AML-193 (cell line): ENCODE measurements at places on chromosomes 11 and 22.

- DNase-seq: no peak
Observed at GRCh38 chr11:567011-567628, 6.3 kb downstream of the RASSF7 start.

- DNase-seq: no peak
Observed at GRCh38 chr22:40709752-40710413, 30.6 kb downstream of the MCHR1 start.

GRCh38 chr11:124313849-124314248, at the start of gene OR8D1:
OR8D1 (minus strand) TSS chr11:124313949; CDS start chr11:124310766, 3,183 bp downstream.
- DNase-seq: no peak

DNA sequence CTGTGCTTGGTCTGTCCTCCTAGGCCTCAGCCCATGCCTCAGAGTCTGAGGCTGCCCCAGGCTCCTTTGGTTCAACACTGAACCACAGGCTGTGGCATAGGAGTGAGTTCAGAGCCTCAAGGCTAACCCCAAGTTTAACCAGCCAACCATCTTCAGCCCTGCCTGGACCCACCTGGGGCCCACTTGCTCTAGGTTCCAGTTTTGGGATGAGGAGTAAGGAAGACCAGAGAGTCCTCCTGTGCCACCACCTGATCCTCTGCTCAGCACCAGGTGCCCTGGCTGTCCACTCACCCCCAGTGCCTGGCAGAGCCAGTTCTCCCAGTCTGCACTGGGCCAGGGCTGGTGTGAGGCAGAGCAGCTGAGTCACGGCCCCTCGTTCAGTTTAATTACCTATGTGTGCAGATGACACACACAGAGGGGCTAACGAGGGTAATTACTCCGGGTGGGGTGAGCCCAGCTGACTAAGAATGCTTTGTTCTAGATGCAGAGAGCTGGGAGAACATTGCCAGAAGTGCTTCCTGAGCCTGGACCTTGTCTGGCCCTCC, 12.0 kb upstream of the TMPRSS13 start:
- DNase-seq: no peak

GRCh38 chr11:71451596-71452198, 1.3 kb upstream of the NADSYN1 start:
- peak; percentile 31 for DNase-seq

GRCh38 chr11:106159836-106160235, 82.4 kb downstream of the AASDHPPT start:
- no peak for DNase-seq

GRCh38 chr11:58845386-58845785, 882 bp upstream of the GLYATL2 start:
- no peak for DNase-seq

DNA sequence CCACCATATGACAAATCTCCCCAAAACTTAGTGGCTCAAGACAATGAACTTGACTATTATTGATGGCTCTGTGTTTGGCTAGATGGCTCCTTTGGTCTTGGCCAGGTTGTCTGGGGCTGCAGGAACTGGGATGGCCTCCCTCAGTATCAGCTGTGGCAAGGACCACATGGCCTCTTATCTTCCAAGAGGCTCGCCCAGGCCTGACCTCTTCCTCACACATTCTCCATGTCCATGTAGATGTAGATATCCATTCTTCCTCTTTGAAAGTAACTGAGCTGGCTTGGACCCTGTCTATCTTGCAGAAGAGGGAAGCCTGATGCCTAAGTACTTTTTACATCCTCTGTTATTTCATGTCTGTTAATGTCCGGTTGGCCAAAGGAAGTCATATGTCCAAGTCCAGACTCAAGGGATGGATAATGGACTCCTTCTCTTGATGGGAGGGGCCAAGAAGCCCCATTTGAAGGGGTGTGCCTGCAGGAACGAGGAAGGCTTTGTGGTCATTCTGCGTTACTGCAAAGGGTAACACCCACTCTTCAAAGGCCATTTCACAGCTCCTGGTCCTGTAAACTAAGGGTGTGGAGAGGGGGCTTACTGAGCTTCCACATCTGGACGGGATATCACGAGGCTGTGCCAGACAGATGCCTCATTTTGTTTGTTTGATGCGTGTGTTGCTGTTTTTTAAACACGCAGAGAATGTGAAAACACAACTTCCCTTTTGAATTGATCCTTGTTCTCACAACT, 87.1 kb downstream of the GRIK4 start:
- DNase-seq: no peak

DNA sequence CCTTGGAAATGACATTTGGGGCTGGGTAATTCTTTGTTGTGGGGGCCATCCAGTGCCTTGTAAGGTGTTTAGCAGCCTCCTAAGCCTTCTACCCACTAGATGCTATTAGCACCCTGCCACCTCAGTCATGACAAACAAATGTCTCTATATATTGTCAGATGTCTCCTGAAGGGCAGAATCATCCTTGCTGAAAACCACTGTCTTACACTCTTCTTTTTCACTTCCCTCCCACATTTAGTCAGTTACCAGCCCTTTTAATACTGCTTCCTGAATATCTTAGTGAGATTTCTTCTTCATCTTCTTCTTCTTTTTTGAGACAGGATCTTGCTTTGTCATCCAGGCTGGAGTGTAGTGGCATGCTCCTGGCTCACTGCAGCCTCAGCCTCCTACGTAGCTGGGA, 33.1 kb downstream of the TNRC6B start:
- peak; percentile 60 for DNase-seq

GRCh38 chr11:119676461-119677020, 52.5 kb downstream of the NECTIN1 start:
- DNase-seq: no peak

DNA sequence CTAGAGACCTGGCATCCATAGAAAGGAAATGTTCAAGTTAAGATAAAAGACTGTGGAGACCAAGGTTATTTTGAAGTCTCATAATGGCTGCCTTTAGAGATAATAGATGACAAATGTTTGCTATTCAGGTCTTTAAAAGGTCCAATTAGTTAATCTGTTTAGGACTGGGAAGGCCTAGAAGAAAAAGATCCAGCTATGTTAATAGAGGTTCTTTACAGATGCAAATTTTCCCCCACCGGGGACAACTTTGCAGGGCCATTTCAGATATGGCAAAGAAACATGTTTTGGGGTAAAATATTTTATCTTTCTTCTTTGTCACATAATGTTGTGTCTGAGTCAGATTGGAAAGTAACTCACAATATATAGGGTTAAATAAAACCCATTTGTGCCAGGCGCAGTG, 3.1 kb upstream of the APOBEC3G start:
- DNase-seq: no peak

DNA sequence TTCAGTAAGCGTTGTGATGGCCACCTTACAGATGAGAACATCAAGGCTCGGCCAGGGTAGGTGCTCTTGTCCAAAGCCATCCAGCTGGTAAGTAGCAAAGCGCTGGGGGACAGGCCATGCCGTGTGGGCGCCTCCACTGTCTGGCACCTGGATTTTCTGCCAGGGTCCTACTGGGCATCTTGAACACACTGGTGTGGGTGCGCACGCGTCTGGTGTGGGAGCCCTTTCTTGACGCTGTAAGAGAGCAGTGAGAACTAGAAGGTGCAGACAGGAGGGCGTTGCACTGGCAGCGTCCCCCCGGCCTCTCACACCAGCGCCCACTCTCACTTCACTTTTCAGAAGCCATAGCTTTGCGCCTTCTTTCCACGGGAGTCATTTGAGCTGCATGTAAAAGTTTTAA, 296.6 kb downstream of the TBC1D22A start:
- no peak for DNase-seq

DNA sequence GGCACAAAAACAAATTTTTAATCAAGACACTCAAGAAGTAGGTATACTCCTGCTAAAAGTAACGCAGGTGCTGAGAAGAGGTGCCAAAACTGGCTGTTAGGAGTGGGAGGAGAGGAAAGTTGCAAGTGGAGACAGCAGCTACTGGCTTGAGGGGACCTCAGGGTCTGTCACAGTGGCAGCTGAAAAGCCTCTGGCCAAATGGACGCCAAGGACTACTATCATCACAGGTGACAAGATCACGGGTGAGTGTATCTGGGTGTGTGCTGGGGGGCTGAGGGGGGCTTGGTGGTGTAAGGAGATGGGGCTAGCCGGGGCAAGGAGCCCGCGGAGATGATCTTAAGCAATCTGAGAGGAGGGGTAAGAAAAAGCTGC, 687 bp downstream of the ZNF202 start:
- no peak for DNase-seq

- DNase-seq: no peak
Observed at GRCh38 chr11:132050577-132051165, 680.3 kb downstream of the NTM start.

DNA sequence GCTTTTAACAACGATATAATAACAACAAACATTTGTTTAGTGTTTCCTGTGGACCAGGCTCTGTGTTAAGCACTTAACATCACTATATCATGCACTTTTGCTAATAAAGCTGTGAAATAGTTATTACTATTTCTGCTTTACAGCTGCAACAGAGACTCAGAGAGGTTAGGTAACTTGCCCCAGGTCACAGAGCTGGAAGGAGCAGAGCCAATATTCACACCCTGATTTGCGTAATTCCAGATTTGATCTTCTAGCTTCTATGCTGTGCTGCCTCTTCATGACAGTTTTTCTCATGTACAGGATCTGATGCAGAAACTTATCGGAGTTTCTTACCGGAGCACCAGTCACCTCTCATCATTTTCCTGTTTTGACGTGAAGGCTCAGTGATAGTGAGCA, 33.6 kb upstream of the EHF start:
- DNase-seq: no peak

GRCh38 chr11:26950260-26950719, 43.6 kb upstream of the FIBIN start:
- DNase-seq: no peak

GRCh38 chr22:49724893-49725489, 102.7 kb downstream of the BRD1 start:
- DNase-seq: peak; percentile 64

DNA sequence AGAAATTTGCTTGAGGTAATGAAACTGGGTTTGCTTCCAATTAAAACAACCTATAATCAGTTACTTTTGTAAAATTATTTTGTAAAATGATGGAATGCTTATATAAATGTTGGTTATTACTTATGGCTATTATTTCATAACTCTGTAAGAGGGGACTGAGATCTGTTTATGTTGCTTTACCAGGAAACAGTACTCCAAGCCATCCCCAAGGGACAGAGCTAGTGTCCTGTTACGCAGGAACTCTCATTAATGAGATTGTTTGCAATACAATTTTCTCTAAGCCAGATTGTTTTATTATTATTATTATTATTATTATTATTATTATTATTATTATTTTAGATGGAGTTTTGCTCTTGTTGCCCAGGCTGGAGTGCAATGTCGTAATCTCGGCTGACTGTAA, 2.3 kb upstream of the NOX4 start:
- no peak for DNase-seq

- peak; percentile 32 for DNase-seq
Observed at GRCh38 chr11:75328426-75329277, 22.8 kb downstream of the ARRB1 start.

GRCh38 chr22:31083377-31083768, 2.3 kb downstream of the SMTN start:
- no peak for DNase-seq

DNA sequence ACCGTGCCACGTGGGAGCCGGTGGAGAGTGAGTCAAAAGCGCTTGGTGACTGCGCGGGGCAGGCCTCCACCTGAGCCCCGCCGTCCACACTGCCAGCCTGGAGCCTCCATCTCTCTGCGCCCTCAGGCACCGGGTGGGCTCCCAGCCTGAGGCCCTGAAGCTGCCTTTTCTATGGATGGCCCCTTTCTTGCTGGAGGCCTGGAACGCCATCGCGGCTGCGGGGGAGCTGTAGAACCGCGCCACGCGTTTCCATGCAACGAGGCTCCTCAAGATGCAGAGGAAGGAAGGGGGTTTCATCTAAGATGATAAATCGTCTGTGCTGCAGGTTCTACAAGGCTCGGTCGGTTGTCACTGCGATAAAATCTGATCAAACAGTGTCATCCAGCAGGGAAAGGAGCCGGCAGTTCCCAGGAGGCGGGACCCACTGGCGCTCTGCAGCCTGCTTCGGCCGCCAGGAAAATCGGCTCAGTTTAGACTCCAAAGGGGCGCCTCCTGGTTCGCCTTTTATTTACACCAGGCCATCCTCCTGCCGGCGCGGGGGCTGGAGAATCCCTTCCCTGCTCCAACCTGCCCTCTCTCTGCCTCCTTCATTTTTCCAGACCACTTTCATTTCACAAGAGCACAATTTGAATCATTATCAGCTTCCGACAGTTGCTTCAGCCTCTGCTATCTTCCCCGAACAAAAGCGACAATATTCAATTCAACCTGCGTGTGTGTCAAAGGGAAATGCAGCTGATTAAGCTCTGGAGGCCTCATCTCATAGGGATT, 624.4 kb downstream of the BRD1 start:
- no peak for DNase-seq

DNA sequence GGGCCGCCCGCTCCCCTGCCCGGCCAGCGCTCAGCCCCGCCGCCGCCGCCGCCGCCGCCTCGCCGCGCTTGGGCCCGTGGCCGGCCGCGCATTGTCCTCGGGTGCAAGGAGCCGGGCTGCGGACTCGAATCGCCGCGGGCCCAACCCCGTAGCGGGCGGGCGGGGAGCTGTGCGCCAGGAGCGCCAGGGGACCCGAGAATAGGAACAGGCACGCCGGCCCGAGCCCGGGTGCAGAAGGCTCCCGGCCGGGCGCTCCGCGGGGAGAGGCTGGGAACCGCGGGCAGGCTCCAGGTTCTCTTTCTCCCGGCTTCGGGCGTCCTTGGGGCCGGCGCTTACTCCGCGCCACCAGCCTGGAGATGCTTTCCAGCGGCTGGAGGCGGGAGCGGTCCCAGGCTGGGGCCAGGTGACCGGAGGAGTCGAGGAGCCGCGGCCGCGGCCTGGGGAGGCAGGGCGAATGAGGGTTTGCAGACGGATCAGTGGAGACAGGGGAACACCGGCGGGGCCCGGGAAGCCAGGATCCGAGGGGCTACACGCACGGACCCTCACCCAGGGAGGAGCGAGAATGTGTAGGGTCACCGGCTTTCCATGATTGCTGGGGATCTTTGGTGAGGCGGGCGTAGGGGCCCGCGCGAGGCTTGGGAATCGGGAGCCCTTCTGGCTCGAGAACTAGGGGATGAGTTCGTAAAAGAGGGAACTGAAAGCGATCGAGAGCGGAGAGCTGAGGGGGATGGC, 726 bp downstream of the PKNOX2 start:
- no peak for DNase-seq

DNA sequence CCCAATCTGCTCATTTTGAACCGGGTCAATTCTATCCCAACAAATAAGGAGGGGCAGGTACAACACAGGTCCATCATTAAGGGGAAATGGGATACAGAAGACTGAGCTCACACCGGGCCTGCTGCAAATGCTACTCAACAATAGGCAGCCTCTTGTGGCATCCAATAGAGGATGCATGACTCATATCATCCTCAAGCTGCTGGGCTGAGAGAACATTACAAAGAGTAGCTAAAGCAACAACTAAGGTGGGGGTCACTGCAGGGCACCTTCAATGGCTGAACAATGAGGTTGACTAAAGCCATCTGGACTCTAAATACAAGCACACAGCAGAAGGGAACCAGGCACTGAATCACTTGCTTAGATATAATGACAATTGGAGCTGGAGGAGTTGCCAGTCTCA, 130.1 kb upstream of the SYN3 start:
- DNase-seq: no peak

DNA sequence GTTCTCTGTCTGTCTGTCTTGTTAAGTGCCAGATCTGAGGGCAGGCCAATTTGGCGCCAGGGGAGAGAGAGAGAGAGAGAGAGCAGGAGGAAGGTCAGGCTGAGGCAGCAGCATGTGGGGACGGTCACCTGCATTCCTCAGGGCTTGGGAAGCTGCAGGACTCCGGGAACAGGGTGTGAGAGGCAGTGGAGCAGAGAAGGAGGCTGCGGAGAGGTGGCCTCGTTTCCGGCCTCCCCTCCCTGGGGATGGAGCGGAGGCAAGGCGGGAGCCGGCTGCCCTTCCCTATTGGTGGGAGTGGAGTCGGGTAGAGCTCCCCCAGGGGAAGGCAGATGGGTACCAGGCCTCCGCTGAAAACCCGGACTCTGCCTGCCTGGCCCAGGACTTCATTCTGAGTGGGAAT, 9.7 kb downstream of the CLMP start:
- no peak for DNase-seq
